AG20443 (cell line): ENCODE measurements at places on chromosomes 2 and 18.

GRCh38 chr2:240811346-240812300, 8.4 kb downstream of the KIF1A start:
- no peak for DNase-seq

GRCh38 chr2:57330447-57330846, 716.2 kb upstream of the VRK2 start:
- no peak for DNase-seq

GRCh38 chr18:37741032-37741623, 175.5 kb upstream of the CELF4 start:
- DNase-seq = no peak

DNA sequence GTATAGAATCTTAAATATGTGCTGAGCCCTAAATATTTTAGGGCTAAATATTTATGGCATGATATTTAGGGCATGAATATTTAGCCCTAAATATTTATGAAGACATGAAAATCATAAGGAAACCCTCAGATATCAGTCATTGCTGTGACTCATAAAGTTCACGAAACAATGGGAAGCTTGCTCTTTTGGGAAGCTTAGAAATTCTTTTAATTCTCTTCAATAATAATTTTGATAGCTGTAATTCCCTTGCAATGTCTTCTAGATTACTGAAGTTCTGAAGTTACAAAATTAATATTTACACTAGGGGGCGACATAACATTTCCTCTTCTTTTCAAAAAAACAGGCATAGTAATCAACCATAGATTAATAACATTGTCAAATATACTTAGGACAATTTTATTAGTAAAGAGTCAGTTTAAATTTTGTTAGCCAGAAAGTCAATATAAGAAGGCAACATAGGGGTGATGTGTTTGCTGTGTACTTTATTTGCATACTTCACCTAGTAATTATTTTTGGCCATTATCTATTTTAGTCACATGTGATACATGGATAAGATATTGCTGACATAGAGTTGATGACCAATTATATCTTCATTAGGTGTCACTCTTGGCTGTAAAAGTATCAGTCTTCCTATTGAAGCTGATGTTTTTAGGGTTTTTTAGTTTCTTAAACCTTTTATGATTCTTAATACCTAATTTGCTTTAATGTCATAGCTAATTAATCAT, 13.2 kb downstream of the ZNF804A start:
- DNase-seq = no peak

DNA sequence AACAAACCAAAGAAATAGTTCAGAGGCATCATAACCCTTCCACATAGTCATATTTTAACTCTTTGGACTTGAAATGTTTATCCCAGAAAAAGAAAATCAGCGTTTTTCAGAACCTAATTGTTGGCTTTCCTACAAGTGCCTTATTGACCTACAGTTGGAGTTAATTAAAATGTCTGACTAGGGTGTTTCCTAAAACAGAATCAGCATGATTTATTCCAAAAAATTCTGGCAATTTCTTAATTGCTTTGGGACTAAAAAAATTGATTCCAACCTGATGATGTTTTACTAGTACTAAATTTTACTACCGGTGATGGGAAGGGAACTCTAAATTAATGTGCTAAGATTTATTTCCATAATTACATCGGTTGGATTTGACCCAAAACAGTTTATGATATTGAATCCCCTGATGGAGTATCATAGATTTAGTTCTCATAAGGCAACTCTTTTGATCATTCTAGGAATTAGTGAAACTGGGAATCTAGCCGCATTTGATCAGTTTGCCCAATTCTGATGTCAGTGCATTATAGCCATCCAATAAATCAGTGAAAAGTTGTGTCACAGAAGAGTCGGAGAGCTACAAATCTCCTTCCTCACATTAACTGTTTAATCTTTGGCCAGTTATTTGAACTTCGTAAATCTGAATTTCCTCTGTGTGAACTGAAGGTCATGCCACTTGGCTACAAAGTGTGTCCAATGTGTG, 134.3 kb upstream of the DSEL start:
- no peak for DNase-seq

DNA sequence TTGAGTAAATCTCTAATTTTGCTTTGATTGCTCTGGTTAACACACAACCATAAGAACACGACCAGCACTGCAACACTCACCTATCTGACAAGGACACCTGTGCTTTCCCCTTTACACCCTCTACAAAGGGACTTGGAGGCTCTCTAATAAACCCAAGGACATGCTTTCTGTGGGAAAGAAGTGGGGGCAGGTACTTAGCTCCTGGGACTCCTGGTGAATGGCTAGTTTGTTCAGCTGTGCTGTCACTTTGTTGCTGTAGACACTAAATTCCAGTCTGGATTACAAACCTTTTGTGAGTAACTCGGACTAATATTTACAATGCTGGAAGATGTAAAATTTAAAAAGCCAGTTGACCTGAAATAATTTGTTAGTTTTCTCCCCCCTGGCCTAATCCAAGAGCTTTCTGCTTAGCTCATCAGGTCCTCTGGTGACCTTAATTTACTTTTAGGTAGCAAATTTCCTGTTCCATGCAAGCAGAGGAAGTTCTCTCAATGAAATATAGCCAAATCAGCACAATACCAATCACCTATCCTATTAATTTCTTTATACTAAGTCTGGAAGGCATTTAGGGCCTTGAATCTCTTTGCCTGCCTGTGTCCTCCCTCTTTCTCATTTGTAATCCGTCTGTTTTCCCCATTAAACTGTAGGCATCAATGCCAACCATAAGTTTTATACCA, 67.5 kb downstream of the PLCL1 start:
- DNase-seq = no peak

GRCh38 chr2:227921648-227922047, 50.2 kb downstream of the DAW1 start:
- DNase-seq = no peak

DNA sequence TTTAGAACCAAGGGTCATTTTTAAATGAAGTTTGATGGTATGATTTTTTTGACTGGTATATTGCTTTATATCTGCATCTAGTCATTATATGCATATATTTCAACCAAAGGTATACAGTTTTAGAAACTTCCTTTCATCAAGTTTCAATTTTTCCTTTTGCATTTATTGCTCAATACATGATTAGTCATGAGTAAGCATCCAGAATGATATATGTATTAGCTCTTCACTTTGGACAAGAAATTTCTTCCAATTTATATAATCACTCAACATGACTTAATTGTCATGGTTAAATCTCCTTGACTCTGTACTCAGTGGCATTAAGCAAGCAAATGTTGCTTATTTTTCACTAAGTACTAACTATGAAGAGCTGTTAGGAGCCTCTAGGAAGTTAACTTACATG, 123.6 kb downstream of the PLCL1 start:
- DNase-seq = no peak

DNA sequence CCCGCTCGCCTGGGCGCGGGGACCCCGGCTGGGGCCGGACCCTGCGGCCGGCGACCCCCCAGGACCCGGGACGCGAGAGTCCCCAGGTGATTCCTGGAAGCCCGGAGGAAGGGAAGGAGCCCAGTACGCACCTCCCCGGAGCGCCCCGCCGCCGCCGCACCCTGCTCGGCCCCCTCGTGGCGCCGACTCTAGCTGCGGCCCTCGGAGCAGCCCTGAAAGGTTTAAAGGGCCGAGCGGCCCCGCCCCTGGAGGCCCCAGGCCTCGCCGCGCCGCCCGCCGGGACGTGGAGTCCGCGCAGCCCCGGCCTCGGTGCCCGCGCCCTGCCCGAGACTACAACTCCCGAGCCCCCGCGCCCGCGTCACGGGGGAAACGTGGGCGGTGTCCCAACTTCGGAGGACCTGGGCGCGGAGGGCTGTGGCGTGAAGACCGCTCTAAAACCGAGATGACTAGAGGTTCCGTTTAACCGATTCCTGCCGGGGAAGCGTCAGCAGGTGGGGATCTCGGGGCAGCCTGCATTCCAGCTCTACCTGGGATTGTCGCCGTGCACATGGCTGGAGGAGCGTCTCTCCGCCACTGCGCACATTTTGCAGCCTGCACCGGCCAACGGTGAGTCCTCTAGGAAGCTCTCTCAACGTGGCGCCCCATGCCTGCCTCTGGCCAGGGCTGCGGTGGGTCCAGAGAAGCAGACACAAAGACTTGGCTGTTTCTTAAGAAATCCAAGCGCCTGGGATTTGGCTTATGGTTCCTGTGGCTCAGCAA, at the start of gene TMEM150A:
Gene TMEM150A, minus strand, starts transcription at position 223 of the 759 bp plus-strand sequence. CDS start 750 bp downstream, outside the sequence.
- DNase-seq = peak; percentile 95

DNA sequence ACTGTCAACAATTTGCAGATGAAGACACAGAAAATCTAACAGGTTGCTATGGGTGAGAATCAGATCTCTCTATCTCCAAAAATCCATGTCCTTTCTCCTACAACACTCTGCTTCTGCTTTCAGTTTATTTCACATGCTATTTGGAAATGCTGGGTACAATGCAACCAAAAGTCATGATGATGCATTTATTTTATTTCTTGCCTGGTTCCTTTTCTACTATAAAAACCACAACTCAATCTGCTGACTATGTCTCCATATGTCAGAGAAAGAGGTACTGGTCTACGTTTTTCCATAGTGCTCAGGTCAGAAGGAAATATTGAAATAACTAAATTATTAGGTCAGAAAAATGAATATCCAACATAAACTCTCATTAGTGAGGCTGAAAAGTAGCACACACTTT, 20.5 kb downstream of the RAD51AP2 start:
- no peak for DNase-seq

DNA sequence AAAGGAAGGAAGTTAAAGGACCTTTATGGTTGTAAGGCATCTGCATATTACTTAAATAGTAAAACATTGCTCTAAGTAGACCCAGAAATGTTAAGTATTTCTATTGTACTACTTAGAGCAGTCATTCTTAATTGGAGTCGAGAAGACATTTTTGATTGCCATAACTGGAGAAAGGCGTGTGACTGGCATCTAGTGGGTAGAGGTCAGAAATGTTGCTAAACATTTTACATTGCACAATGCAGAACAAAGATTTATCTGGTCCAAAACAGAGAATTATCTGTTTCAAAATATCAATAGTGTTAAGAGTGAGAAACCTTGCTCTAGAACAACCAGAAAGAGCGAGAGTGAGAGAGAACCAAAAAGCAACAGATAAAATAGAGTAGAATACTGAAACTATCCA, 23.3 kb upstream of the ROCK1 start:
- DNase-seq = no peak

DNA sequence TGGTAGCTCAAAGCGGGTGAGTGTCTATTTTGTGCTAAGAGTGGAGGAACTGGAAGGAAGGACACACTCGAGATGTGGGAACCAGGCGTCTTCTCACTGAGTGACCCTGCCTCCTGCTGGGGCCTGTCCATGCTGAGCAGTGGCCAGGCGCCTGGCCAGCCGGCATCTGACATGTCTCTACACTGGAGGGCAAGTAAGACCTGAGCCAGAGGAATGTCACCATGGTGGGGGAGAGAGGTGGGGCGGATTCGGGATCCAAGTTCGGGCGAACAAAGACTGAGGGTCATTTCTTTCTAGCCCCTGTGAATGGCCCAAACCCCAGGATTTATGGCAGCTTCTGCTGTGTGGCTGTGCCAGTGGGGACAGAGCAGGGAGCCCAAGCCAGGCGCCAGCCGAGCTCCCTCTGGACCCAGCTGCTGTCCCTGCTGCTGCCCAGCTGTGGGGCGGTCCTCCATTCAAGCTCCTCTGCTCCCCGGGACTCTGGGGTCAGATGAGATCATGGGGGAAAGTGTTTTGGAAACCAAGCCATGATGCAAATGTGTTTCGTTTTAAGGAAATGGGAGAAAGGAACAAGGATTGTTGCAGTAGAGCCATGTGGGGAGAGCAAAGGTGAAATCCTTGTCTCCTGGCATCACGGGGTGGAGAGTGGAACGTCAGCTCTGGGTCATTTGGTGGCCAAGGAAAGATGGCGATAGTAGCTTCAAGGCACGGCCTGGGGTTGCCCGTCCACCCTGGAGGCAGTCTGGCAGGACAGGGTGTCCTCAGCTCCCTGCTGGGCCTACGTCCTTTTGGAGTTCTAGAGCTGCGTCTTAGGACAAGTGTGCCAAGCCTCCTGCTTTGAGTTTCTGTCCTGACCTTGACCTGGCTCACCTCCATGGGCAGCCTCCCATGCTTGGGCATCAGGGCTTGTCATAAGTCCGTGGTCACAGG, 8.1 kb downstream of the ACKR3 start:
- no peak for DNase-seq

- peak; percentile 53 for DNase-seq
These were observed 901 bp downstream of the ICA1L start for GRCh38 chr2:202870431-202871299.

DNA sequence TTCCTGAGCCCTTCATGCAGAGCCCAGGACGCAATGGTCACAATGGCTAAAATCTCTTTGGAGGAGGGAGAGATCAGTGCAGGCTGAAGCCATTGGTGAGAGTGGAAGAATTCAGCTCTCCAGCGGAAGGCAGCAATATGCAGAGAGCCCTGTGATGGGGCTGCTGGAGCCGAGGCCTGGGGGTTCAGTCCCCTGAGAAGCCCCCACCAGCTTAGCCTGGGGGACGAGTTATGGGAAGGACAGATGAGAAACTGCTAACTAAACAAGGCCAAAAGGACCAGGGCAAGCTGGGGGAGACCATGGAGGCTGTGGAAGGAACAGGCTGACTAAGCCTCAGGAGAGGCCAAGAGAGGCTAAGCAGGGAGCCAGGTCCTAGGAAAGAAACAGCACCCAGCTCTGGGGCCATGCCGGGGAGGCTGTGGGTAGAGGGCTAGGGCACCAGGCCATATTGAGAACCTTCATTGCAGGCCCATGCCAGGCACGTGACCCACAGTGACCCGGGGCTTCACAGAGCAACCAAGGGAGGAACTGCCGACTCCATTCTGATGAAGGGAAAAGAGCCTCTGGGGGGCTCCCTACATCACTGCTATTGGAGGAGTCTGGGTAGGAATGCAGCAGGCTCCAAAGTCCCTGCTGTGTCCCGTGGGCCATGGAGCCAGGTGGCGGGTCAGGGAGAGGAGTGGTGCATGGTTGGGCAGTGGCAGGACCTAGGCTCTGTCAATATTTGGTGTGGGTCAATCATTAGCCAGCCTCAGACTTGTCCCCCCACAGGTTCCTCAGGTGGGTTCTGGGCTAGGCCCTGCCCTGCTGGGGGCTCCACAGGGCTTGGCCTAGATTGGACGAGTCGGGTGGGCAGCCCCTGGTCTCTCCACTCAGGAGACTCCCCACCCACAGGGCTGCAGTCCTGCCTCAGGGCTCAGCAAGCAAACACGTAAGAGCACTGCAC, 19.8 kb downstream of the PROC start:
- DNase-seq = peak; percentile 5

DNA sequence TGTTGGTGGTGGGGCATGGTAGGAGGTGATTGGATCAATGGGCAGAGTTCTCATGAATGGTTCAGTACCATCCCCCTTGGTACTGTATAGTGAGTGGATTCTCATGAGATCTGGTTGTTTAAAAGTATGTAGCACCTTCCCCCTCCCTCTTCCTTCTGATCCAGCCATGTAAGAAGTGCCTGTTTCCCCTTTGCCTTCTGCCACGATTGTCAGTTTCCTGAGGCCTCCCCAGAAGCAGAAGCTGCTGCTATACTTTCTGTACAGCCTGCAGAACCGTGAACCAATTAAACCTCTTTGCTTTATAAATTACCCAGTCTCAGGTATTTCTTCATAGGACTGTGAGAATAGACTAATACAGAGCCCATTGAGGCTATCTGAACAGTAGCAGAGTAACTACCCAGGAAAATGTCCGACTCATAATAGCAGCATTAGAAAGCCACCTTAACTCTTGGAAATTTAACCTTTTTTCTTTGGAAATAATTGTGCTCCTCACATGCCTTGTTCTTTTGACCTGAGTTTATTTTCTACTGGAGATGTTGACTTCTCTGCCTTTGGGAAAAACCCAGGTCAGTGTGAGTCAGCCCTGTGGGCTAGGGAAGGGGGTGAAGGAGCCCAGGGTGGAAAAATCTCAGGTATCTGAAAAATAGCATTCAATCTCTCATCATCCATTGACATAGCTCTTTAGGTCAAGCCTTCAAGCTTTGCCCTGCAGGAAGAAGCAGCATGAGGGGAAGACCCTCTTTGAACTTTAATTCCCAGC, 18.1 kb downstream of the CYP1B1 start:
- no peak for DNase-seq

GRCh38 chr18:44679914-44680272, 795 bp upstream of the SETBP1 start:
- peak; percentile 67 for DNase-seq
